Stimulated activated CD4-positive, alpha-beta T cell treated with anti-CD3 and anti-CD28 coated beads, Interleukin-15, amount 100 ng/mL, for 24 hours (primary cell): ENCODE measurements at places on chromosomes 7 and 10.
A peak's percentile ranks its signal among the peaks of the same experiment; 100 is the strongest.

DNA sequence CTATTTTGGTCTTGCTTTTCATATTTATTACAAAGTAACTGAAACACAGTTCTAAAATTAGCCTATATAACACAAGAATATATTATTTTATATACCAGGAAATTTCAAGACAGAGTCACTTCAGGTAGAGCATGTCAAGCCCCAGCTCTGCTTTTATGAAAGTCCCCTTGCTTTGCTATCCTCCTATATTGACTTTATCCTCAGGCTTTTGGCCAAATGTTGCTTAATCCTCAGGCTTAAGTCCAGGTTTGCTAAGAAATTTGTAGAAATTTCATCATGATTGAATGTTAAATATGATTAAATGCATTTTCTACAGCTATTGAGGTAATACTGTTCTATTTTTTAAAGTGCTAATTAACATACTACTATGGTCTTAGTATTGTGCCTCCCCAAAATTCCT, 227.6 kb downstream of the FZD1 start:
- DNase-seq = no peak

- no peak for DNase-seq
Measured at GRCh38 chr7:4937411-4937810, 21.6 kb downstream of the MMD2 start.

DNA sequence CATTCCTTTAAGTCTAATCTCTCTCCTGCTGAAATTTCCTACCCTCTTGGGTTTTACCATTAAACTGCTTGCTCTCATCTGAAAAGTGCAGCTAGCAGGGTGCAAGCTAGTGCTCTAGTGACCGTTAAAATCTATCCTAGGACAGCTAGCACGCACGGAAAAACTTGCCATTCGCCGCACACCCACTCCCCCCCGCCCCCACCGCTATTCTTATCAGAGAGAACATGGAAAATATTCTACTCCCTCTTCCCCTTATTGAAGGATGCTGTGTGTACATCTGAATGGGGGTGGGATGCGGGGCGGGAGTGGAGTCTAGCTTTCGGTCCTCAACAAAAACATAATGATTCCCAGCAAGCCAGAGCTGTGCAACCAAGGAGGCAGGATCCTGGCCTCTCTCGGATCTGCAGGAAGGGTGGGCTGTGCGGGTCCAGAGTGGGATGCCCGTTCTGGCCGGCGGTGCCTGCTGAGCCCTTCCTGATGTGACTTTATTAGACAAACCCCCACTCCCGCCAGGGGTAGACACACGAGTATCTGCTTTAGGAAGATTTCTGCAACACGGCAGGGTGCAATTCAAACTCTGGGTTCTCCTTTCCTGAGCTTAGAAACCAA, 1.1 kb upstream of the ADRA2A start:
- DNase-seq = no peak

- no peak for DNase-seq
Measured at GRCh38 chr10:69241575-69241974, 21.4 kb downstream of the HKDC1 start.

DNA sequence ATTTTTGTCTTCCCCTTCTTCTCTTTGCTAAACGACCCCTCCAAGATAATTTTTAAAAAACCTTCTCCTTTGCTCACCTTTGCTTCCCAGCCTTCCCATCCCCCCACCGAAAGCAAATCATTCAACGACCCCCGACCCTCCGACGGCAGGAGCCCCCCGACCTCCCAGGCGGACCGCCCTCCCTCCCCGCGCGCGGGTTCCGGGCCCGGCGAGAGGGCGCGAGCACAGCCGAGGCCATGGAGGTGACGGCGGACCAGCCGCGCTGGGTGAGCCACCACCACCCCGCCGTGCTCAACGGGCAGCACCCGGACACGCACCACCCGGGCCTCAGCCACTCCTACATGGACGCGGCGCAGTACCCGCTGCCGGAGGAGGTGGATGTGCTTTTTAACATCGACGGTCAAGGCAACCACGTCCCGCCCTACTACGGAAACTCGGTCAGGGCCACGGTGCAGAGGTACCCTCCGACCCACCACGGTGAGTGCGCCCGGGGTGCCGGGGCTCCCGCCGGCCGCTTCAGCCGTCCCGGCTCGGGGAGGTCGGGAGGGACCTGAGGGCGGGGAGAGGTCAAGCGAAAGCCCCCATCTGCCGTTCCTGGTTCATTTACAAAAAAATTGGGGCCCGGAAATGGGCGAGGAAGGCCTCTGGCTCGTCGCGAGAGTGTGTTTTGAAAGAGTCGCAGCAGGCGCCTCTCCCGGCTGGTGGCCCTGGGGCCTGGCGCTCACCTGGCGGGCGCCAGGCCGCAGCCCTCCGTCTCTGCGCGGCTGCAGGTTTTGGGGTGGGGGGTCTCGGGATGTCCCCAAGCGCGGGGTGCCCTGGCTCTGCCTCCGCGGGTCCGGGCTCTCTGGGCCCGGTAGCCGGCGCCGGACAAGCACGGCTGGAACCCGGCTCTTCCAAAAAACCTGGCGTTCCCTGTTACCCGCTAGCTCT, 1.2 kb downstream of the GATA3 start:
- peak; percentile 59 for DNase-seq

GRCh38 chr7:155204744-155205367, 92.8 kb upstream of the INSIG1 start:
- no peak for DNase-seq

- DNase-seq = no peak
Measured at GRCh38 chr7:389911-390601, 100.1 kb downstream of the FOXL3 start.

DNA sequence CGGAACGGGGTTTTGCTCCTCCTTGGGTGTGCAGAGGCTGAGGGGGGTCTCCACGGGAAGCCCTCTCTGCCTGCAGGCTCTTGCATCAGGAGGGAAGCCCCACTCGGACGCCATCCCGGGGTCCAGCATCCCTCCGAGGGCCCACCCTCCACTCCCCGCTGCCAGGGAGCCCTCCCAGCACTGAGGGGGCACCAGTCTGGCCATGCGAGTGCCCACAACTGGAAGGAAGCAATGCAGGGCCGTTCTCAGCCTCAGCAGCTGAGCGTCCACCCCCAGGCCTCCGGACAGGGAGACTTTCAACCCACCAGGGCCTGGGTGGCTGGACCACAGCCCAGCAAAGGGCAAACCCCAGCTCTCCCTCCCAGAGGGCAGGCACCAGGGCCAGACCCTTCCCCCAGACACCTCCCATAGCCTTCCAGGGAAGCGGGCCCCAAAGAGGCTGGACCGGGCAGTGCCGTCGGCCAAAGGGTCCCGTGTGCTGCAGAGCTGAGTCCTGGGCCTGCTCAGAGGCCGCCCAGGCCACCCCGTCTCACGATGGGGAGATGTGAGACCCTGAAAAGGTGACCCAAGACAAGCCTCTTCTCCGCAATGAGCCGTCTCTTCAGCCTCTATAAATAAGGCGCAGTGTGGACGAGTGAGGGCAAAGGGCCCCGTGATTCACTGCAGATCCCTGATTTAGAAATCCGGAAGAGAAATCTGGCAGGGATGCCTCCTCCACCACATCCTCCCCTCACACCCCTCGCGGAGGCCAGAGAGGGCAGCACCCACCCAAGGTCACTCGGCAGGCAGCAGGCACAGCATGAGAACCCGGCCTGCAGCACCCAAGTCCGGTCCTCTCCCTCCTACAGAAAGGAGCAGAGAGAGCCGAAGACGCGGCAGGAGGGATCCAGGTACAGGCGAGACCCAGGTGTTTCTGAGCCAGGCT, 81.9 kb upstream of the DNAAF5 start:
- no peak for DNase-seq

DNA sequence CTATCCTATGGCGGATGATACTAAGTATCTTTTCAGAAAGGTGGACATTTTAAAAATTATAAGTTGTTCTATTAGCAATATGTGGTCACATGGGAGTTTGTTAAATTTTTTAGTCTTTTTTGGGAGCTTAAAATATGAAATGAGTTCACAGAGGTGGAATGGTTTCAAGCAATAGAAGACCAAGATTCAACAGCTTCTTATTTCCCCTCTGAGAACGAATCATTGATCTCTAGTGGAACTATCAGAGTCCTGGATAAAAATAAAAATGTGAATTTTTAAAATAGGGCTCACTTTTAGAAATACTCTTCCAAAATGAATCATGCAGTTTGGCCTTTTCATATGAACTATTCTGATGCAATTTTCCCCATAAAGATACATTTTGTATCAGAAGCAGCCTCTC, 467.7 kb upstream of the KLF6 start:
- DNase-seq = no peak

DNA sequence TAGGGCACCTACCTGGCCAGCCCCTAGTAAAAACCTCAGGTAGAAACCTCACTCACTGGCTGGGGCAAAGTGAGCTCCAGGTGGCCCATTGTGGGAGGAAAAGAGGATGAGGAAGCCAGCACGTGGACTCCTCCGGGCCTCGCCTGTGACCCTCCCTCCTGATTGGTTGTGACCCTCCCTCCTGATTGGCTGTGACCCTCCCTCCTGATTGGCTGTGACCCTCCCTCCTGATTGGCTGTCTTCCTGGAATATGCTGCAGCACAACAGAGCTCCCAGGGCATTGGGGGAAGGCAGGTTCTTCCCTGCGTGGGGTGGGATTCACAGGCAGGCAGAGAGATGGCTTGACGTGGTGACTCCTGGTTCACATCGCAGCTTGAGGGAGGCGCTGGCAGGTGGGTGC, 343.0 kb downstream of the GLRX3 start:
- no peak for DNase-seq

DNA sequence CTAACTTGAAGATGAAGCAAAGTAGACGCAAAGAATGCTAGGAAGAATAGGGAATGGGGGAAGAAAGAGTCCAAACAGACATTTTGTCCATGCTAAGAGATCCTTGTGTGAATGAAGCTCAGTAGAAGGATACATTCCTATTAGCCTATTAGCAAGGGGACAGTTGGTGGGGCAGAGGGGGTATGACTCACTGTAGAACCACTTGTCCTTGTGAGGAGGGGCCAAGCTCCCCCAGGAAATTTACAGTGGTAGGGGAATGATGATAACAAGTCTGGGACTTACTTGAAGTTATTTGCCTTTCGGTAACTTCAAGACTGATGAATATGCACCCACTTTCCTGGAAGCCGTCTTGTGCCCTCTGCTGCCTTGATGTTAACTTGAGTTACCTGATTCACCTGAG, 17.2 kb upstream of the SYPL1 start:
- DNase-seq = no peak

DNA sequence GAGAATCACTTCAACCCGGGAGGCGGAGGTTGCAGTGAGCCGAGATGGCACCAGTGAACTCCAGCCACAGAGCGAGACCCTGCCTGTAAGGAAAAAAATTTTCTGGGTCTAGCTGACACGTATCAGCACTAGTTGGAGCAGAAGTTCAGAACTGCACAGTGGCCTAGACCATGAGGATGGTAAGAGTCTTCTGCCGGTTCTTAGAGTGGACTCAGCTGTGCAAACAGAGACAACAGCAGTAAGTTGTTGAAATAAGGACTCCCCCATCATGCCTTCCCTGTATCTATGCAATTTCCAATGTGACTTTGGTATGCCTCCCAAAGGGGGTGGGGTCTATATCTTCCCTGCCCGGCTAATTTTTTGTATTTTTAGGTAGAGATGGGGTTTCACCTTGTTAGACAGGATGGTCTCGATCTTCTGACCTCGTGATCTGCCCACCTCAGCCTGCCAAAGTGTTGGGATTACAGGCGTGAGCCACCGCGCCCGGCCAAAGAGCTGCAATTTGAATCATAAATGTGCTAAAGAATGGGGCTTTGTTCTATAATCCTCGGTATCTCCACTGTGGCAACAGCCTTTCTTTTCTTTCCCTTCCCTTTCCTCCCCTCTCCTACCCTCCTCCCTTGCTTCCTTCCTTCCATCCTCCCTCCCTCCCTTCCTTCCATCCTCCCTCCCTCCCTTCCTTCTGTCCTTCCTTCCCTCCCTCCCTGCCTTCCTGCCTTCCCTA, 14.5 kb upstream of the RNF216 start:
- no peak for DNase-seq

DNA sequence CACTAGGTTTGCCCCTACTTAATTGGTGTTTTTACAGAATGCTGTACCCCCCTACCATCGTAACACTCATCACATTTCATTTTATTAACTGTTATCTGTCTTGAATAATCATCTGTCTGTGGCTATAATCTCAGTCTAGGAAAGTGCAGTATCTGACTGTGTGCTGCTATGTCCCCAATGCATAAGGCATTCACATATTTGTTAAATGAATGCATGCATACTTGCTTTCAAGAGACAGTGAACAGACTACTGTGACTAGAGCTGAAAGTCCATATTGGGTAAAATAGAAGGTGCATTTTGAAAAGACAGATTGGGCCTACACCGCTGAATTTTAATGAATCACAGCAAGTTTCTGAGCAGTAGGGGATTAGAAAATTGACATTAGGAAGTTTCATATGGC, 112.3 kb downstream of the ARHGAP12 start:
- no peak for DNase-seq

- no peak for DNase-seq
Measured at GRCh38 chr10:556971-557637, 132.4 kb downstream of the DIP2C start.

GRCh38 chr10:50025627-50026026, 37.4 kb downstream of the AGAP6 start:
- no peak for DNase-seq

DNA sequence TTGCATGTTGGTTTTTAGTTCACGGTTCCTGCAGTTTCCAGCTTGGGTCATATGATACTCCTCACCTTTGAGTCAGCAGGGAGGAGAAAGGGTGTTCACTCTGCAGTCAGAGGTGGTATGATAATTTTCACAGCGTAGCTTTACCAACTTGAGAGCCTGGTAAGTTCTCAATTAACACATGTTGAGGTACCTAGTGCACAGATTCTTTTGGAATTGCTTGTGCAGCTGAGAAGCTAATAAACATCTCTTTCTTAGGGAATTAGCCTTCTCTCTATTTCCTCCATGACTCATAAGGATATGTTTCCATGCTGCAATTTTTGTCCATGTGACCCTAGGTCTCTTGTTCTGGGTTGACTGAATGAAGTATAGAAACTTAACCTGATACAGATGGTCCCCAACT, 166.6 kb downstream of the KIF20B start:
- no peak for DNase-seq

- no peak for DNase-seq
Measured at GRCh38 chr7:123845823-123846216, 851 bp downstream of the HYAL4 start.

- no peak for DNase-seq
Measured at GRCh38 chr7:154881026-154881425, 121.9 kb downstream of the PAXIP1 start.

DNA sequence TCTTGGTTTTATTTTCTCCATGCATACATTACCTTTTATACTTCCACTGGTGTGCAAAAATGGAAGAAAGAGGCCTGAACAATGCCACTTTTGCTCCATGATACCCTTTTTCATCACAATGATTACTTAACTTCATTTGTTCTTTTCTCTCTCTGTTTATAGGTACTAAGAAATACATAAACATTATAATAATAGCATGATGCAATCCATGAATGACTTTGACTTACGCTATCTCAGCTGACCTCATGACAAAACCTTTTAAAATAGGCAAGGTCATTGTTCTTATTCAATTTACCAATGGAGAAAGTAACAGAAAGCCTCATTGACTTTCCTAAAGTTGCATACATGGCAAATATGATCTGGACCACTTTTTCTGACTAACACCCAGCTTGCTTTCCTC, 105.1 kb upstream of the ZEB1 start:
- no peak for DNase-seq

- no peak for DNase-seq
Measured at GRCh38 chr10:68327889-68328786, 3.7 kb upstream of the HNRNPH3 start.
